ENCODE measurements at places on chromosomes 3 and 15. TPM values are rescaled to one million over a fixed set of nuclear protein-coding genes. Genes with fewer than 3 reads are reported as not detected.

CLASP2 gene
- total RNA-seq: 55.3 TPM

GRCh38 chr15:40325188-40325587 is 1.7 kb downstream of the INAFM2 start:
- DNase-seq: no peak

- no peak for DNase-seq
Measured at GRCh38 chr15:67652586-67652985, 110.1 kb downstream of the MAP2K5 start.

DNA sequence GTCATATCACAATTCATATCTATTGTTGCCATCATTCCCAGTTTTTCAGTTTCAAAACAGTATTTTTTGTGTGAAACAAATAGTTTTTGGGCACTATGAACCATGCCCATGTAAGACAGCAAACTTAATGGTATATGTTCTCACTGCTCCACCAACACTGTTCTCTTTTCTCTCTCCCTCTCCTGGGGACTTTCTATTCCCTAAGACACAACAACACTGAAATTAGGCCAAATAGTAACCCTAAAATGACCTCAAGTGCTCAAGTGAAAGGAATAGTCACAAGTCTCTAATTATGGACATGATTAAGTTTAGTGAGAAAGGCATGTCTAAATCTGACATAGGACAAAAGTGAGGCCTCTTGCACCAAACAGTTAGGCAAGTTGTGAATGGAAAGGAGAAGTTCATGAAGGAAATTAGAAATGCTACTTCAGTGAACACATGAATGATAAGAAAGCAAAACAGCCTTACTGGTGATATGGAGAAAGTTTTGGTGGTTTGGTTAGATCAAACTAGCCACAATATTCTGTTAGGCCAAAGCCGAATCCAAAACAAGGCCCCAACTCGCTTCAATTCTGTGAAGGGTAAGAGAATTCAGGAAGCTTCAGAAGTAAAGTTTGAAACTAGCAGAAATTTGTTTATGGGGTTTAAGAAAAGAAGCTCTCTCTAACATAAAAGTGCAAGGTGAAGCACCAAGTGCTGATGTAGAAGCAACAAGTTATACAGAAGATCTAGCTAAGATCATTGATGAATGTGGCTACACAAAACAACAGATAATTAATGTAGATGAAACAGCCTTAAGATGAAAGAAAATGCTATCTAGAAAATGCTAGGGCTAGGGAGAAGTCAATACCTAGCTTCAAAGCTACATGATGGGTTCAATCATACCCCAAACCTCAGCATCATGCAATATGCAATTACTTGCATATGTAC is 104.2 kb downstream of the CBLB start:
- DNase-seq: no peak

DNA sequence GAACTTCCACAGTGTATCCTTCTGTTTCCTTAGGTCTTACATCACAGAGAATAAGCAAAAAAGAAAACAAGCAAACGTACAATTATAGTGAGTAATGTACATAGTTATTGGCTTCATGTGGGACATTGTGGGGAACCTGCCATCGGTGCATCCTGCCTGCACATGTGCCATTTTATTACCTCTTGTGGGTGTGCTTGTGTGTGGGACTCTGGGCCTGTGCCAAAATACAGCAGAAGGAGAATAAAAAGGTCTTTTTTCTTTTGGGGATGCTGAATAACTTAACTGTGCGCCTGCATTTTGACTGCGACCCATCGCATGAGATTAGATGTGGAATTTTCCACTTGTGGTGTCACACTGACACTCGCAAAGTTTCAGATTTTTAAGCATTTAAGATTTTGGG is 169.6 kb upstream of the DCBLD2 start:
- DNase-seq: no peak

Data from right cardiac atrium (tissue), 5 donors.